NCI-H345 (cell line): ENCODE measurements at places on chromosomes 5 and 9.

GRCh38 chr9:38026021-38026809, 42.8 kb downstream of the SHB start:
- peak; percentile 22 for DNase-seq

DNA sequence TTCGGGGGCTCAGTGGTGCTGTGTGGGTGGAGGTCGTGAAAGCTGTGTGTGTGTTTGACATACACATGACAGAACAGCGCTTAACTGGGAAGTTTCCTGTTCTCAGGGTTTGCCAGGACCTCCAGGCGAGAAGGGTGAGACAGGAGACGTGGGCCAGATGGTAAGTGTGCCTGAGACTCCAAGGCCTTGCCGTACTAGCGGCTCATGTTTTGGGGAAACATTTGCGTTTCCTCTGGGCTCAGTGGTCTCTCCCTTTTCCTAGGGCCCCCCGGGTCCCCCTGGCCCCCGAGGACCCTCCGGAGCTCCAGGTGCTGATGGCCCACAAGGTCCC, 68.3 kb upstream of the FCN2 start:
- no peak for DNase-seq

GRCh38 chr9:96448546-96449170, 1.3 kb upstream of the HABP4 start:
- DNase-seq: no peak

DNA sequence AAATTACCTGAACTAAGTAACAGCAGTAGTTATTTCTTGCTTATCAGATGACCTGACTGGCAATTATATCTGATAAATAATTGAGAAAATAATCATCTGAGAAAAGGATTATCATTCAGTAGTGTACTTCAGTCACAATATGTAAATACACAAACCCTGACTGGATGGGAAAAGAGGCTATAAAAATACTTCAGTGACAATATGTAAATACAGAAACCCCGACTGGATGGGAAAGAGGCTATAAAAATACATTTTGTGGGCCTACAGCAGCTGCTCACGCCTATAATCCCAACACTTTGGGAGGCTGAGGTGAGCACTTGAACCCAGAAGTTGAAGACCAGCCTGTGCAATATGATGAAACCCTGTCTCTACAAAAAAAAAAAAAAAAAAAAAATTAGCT, 11.1 kb downstream of the UBAP2 start:
- DNase-seq: no peak

- no peak for DNase-seq
Observed at GRCh38 chr5:4233671-4234070, 638.0 kb downstream of the IRX1 start.

GRCh38 chr9:135098400-135099105, 11.1 kb downstream of the OLFM1 start:
- DNase-seq: no peak

DNA sequence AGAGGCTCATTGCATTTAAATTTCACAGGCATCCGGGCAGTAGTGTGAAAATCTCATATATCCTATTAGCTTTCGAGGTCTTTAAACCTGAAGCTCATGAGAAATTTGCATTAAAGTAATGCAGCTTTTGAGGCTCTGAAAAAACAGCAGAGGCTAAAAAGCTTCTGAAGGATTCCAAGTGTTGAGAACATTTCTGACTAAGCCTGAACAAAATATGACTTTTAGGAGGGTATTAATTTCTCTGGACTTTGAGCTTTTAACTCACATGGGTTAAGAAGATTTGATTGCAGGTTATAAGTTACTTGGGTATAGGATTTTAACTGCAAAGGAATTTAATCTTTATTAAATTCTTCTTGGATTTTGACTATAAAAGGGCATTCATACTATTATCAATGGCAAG, 743.9 kb downstream of the TLE1 start:
- no peak for DNase-seq

DNA sequence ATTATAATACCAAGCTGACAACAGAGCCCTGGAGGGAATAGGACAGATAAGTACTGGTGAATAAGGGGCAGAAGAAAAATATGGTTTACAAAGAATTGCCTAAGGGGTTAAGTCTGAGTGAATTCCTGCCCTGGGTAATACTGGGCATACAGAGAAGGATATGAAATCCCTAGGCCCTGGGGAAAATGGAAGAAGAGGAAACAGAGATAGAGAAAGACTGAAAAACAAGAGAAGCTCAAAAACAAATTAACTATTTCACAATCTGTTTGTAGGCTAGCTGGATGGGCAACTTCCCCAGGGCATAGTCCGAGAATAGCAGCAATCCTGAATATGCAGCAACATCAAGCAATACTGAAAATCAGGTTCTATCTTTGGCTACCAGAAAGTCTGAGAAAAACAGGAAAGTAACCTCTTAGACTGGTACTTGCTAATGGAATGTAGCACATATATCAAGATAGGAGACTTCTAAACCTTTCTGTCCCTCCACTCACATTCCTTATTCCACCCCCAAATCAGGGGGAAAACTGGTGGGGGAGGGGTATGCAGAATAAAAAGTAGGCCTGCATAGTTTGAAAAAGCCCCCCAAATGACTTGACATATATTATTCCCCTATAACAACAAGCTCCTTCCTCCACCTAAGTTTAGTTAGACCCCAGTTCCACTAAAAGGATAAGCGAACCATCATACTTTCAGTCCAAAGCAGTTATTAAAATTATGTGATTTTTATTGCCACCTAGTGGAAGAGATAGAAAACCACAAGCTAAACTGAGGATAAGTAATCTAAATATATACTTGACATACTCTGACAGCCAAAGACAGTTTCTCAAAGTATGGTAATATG, 20.6 kb downstream of the SLC38A9 start:
- peak; percentile 32 for DNase-seq

DNA sequence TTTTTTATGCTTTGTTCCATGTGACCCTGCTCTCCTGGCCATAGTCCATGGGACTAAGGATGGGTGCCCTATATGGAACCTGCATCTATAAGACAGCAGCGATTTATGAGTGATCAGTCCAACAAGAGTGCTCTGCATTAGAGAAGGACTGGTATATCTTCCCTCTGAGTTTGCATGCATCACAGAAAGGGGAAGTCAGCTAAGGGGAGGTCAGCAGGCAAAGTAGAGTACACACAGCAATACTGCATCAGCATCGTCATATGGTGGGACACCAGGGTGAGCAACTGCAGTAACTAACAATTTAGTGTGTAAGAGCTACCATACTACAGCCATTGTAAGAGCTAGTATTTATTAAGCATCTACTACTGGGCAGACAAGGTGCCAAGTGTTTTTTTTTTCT, 311.3 kb downstream of the NDUFS4 start:
- DNase-seq: no peak

GRCh38 chr9:137276473-137277328, 825 bp upstream of the TOR4A start:
- DNase-seq: no peak

DNA sequence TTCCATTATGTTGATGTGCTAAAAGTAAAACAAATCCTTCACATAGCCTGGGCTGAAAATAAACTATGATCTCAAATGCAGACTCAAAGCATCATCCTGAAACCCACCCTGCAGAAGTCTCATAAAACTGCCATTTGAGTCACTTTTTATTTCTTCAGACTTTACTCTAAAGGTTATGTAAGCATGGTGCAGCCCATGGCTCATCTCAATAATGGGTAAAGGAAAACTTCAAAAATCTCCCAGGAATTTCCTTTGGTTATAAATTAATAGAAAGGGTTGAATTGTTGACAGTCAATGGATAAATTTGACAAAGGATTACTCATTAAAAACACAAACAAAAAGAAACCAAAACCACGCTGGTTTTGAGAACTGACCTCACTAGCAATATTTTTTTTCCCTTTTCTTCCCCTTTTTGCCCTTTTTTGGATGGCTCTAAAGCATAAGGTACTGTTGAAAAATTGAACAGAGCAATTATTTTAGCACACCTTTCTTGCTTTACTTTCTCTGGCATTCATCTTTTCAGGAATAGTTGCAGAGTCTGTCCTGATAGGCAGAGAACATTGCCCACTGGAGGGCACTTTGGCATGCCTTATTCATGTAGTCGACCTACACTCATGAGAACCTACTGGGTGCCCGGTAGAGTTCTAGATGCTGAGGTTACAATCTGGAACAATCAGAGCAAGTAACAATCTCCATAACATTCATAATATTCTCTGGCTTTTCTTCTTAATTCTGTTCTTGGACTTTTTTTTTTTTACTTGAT, 191.4 kb downstream of the TMEM167A start:
- no peak for DNase-seq

GRCh38 chr9:125845271-125845808, 98.2 kb downstream of the PBX3 start:
- no peak for DNase-seq

- no peak for DNase-seq
Observed at GRCh38 chr9:134145262-134145661, 9.4 kb downstream of the WDR5 start.

- no peak for DNase-seq
Observed at GRCh38 chr5:147920420-147921030, 14.2 kb upstream of the C5orf46 start.

DNA sequence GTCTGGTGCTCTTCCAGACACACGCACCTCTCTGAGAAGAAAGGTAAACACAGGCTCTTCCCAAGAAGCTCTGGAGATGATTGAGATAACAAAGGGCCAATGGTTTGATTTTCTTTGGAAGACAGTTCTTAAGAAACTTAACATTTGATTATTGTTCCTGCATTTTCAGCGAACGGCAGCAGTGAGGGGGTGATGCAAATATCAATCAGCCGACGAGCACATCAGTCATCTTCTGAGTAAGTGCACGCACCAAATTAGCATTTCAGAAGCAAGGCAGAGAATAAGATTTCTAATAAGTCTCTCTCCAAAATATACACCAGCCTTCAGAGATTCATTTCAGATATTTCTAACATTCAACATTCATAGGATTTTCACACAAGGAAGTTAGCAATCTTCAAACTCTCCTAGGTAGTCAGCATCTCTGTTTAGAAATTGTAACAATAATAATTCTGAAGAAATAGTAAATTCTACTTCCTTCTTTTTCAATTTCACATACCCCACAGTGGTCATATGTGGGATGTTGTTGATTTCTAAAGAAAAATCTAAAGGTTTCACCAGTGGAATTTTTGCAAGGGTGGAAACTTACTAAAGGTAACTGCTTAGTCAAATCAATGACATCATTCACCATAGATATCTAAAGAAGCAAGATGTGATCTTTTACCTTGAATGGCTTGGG, 250.3 kb downstream of the SEC61B start:
- DNase-seq: no peak

DNA sequence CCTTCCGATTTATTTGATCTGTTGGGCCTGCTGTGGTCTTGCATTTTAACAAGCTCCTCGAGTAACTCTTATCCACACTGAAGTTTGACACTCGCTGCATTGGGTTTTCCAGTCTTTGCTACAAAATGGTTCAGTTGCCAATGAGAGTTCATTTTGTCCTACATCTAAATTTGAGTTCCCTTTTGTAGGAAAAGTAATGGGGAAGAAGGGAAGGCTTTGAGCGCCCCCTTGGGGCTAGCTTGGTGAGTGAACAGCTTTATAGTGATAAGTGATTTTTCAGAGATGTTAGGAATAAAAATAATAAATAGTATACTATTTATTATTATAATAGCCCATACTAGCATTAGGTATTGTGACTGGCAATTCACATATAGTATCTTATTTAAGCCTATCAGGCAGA, 89.9 kb upstream of the GNAQ start:
- peak; percentile 64 for DNase-seq

GRCh38 chr5:65873181-65873750, 53.1 kb upstream of the ERBIN start:
- DNase-seq: no peak

- no peak for DNase-seq
Observed at GRCh38 chr5:118371973-118372831, 616.1 kb downstream of the DTWD2 start.

DNA sequence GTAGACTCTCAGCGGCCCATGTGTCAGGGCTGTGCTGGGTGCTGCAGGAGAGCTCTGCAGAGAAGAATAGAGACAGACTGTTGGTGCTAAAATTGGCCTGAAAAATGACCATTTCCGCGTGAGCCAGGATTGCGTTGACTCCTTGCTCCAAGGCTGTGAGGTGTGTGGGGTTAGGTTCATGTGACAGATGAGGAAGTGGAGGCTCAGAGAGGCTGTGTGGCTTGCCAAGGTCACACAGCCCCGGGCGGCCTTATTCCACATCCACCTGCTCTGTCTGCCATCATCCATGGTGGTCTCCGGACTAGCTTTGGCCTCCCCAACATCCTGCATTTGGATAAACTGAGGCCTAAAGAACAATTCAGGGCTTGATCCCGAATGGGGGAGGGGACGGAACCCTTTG, 15.2 kb downstream of the NEK6 start:
- DNase-seq: no peak

GRCh38 chr9:72524820-72525540, 3.6 kb downstream of the TMC1 start:
- no peak for DNase-seq

DNA sequence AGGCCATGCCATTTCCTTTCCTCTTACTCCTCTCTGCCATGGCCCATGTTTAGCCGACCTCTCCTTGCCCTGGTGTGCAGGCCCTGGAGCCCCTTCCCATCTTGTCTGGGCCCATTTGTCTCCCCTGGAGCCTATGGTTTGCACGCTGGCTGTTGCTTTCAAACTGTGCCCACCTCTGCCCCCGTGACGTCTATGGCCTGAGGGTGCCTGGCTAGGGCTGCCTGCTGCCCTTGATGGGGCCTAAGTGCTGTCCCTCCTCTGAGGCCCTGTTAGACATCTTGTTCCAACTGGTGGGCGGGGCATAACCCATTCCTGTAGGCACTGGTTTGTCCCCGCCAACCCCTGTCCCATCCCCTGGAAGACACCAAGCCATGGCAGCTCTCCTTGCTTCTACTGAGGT, 22.7 kb upstream of the ENHO start:
- no peak for DNase-seq

DNA sequence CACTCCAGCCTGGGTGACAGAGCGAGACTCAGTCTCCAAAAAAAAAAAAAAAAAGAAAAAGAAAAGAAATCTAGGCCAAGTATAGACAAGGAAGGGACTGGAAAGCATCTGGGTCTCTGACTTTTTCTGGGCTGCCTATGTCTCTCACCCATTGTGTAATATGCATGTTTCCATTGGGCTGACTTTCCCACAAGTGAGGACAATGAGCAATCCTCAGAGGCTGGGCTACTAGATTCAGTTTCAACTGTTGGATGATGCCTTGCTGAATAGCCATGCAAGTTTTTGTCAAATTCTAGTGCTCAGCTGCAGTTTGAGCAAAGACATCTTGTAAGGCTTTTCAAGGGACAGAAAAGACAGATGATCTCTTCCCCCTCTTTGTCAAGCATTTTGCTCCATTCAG, 82.1 kb downstream of the PHAX start:
- DNase-seq: no peak

GRCh38 chr5:112646139-112646936, 91.3 kb upstream of the APC start:
- no peak for DNase-seq

DNA sequence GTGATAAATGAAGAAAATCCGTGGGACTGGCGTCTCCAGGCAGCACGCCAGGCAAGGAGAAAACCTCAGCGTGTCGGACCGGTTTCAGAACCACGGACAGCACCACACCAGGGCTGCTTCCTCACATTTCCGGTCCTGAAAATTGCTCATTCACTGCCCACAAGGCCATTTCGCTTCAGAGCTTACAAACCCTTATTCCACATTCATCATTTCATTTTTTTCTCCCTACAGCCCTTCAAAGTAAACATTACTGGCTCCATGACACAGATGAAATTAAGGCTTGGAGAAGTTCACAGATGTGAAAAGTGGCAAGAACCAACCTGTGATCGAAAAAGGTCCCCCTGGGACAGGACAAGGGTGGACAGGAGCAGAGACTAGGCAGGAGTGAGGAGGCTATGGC, 1.5 kb upstream of the GPRIN1 start:
- no peak for DNase-seq

GRCh38 chr5:133884569-133885311, 83.7 kb downstream of the C5orf15 start:
- DNase-seq: no peak

- DNase-seq: no peak
Observed at GRCh38 chr5:149403923-149404745, 25.0 kb upstream of the IL17B start.
